ENCODE measurements at places on chromosomes 6 and 20. TPM values are rescaled to one million over a fixed set of nuclear protein-coding genes. Genes with fewer than 3 reads are reported as not detected.

The BFSP1 gene
- 3.2 TPM for total RNA-seq

The PLA2G7 gene
- not detected for total RNA-seq

The MYBL2 gene
- 118 TPM for total RNA-seq

The SNPH gene
- 3.6 TPM for total RNA-seq

The PRR18 gene
- not detected for total RNA-seq

The ARFGEF3 gene
- 0.15 TPM for total RNA-seq

The ADGRB3 gene
- 0.33 TPM for total RNA-seq

GRCh38 chr6:112651239-112651638 lies 304.1 kb downstream of the RFPL4B start:
- DNase-seq: no peak

DNA sequence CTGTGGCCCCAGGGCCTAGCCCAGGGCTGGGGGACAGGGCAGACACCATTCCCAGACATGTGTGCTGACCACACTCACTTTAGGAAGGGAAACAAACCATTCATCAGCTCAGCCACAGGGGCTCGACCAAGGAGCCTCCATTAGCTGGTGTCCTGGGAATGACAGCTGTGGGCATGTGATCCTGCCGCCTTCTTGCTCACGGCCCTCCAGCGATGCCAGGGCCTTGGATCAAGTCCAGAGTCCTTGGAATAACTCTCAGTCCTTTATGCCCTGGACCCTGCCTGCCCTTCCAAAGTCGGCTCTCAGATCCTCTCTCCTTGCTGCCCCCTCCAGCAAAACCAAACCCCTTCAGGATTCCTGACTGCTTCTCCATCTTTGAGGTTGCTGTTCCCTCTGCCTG lies 165.0 kb upstream of the RNF24 start:
- no peak for DNase-seq

- no peak for DNase-seq
These were observed 115.0 kb downstream of the IPCEF1 start for GRCh38 chr6:154241581-154241980.

DNA sequence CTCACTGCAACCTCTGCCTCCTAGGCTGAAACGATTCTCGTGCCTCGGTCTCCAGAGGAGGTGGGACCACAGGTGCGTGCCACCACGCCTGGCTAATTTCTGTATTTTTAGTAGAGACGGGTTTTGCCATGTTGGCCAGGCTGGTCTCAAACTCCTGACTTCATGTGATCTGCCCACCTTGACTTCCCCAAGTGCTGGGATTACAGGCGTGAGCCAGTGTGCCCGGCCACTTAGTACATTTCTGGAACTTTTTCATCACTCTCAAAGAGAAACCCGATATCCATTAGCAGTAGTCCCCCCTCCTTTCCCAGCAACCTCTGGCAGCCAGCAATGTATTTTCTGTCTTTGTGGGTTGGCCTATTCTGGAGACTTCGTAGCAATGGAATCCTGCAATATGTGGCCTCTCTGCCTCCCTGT lies 109.8 kb downstream of the JARID2 start:
- DNase-seq: no peak

DNA sequence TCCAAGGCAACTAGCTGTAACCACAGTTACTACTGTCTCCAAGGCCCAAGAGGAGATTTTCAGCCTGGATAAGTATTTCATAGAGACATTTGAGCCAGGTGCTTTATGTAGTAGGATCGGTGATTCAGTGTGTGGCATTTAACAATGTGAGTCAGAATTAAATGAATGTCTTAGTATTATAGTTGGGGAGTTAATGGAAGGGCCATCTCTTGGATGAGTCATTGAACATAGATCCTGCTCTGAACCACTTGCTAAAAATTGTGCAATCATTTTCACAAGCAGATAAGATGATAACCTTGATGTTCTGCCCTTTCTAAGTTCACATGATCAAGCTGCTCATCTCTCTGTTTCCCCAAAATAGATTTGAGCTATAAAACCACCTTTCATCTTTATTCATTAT lies 668.9 kb upstream of the CITED2 start:
- DNase-seq: no peak

GRCh38 chr20:32911355-32911754 lies 52.6 kb downstream of the EFCAB8 start:
- DNase-seq: no peak

GRCh38 chr6:2213086-2213485 lies 32.3 kb downstream of the GMDS start:
- no peak for DNase-seq

DNA sequence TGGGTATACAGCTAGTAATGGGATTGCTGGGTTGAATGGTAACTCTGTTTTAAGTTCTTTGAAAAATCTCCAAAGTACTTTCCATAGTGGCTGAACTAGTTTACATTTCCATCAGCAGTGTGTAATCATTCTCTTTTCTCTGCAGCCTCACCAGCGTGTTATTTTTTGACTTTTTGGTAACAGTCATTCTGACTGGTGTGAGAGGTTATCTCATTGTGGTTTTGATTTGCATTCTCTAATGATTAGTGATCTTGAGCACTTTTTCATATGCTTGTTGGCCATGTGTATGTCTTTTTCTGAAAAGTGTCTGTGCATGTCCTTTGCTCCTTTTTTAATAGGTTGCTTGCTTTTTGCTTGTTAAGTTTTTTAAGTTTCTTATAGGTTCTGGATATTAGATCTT lies 194.2 kb upstream of the PHACTR1 start:
- DNase-seq: no peak

- no peak for DNase-seq
These were observed 39.8 kb downstream of the CD164 start for GRCh38 chr6:109342506-109342905.

- DNase-seq: no peak
These were observed 330.5 kb downstream of the THBS2 start for GRCh38 chr6:168923171-168923570.

Data from activated CD8-positive, alpha-beta memory T cell treated with anti-CD3 and anti-CD28 coated beads, Interleukin-2, amount 10 ng/mL, durations not matched to agents 7 days and 5 days (primary cell).